ENCODE measurements at places on chromosomes 11 and 22.
A peak's percentile ranks its signal among the peaks of the same experiment; 100 is the strongest.

DNA sequence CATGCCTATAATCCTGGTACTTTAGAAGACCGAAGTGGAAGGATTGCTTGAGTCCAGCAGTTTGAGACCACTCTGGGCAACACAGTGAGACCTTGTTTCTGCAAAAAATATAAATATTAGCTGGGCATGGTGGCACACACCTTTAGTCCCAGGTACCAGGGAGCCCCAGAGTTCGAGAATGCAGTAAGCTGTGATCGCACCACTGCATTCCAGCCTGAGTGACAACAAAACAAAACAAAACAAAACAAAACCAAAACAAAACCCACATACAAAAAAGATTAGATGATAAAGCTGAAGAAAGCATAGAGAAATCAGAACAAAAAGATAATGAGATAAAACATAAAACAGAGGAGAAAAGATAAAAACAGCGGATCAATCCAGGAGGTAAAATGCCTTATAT lies 62.1 kb downstream of the TCF20 start:
- DNase-seq, result no peak

DNA sequence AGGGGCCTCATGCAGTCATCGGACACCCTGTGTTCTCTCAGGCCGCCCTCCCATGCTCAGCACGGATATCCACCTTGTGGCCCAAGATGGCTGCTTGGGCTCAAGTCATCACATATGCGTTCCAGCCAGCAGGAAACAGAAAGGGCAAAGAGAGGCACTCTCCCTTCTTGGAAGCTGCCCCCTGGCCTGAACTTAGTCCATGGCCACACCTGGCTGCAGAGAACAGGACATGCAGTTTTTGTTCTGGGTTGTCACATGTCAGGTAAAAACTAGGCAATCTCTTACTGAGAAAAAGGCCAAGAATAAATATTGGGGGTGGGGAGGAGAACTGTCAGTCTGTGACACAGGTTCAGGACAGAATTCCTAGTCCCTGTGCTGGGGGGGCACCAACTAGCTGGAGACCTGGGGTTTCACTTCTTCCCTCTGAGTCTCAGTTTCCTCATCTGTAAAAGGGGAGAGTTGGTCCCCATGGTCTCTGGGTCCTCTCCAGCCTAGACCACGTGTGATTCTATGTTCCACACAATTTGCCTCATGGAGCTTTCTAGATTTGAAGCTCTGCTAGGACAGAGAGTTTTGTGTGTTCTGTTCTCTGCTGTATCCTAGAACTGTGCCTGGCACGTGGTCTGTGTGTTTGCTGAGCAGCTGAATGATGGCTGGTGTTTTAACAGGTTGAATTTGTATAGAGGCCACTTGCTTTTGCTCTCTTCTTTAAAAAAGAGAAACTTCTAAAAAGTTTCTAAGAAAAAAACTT lies 107.2 kb upstream of the ANO1 start:
- DNase-seq, result no peak

DNA sequence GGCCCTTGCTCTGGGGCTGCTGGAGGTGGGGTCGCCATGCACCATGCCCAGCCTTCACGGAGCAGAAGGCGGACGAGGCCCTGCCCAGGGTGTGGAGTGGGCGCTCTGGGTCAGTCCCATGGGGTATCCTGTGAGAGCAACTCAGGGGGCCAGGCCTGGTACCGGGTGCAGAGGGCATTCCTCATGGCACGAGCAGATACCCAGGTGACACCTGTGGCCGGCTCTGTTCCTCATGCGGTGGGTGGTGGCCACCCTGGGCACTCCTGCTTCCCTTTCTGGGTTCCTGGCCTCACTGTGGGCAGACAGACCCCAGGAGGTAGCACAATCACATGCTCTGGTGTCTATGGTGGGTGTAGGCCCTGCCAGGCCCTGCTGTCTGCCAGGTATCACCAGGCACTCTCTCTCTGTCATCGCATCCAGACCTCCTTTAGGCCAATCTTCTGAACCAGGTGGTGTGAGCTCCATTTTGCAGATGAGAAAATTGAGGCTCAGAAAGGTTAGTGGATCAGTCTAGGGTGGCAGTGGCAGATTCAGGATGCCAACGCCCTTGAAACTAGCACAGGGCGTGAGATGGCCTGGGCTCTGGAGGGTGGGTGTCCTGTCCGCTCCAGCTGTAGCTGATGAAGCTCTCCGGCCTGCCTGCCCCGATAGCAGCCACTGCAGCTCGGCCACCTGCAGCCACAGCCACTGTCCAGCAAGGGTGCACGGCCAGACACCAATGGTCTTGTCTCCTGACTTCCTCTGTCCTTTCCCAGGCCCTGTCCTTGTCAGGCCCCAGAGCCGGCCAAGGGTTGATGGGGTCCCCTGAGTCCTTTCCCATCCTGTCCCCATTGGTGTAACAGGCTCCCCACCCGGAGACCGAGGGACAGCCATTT lies 15.1 kb downstream of the DGKZ start:
- DNase-seq, result no peak

DNA sequence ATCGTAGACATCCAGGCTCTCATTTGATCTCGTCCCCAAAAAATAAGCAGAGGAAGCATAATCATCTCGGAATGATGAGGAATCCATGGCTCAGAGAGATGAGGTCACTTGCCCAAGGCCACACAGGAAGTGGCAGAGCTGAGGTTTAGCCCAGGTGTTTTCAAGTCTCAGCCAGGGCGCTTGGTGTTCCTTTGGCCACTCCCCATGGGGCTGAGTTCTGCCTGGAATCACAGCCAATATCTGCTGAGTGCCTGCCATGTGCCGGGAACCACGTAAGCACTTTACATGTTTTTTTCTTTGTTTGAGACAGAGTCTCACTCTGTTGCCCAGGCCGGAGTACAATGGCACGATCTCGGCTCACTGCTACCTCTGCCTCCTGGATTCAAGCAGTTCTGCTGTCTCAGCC lies 29.5 kb upstream of the MYH9 start:
- DNase-seq, result peak; percentile 22

DNA sequence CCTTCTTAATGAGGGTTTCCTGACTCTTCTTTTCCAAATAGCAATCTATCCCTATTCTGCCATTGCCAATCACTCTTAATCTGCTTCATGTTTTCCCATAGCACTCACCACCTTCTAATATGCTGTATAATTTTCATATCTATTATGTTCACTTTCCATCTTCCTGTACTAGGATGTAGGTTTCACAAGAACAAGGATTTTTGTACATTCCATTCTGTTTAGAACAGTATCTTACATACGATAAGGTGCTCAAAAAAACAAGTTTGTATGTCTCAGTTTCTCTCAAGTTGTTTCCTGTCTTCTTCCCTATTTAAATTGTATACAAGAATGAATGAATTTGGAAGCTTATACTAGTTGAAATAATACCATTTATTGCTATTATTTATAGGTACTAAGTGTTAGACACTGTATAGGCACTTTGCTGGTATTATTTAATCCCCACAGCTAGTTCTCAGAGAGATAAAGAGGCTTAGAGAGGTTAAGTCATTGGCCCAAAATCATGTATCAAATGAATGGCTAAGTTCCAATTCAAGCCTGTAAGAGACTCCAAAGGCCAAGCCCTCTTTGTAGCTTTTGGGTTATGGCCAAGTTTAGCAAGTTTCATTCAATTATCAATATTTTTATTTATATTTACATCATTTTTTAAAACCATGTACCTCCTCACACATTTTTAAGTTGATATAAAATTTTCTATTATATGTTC lies 134.7 kb downstream of the PAX6 start:
- DNase-seq, result no peak

DNA sequence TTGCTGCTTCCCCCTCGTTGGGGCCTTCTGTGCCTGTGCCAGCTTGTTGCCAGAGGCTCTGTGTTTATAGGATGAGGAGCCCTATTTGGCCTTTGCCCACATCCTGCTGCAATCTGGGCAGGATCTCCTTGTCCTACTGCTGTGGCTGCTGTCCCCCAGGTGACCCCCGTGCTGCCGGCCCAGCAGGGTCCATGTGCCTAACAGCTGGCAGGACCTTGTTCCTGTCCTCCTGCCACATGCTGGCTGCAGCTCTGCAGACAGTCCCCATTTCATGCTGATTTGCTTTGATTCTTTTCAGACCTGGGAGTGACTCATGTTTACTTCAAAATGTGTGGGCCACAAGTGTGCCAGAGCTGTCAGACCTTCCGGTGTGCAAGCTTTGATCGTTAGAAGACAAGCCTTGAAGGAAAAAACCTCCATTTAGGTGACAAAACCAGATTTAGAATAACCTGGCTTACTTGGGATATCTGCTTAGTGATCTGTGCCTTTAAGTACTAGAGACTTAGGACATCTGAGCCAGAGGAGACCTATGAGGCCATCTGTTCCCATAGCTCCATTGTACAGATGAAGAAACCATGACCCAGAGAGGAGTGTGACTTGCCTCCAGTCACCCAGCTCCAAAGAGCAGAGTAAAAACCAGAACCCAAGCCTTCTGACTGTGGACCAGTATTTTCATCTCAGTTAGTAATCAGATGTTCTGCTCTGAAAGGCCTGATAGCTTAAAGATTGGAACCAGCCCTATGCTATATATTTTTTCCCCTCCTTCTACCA lies 11.1 kb downstream of the NAV2 start:
- peak; percentile 70 for DNase-seq

DNA sequence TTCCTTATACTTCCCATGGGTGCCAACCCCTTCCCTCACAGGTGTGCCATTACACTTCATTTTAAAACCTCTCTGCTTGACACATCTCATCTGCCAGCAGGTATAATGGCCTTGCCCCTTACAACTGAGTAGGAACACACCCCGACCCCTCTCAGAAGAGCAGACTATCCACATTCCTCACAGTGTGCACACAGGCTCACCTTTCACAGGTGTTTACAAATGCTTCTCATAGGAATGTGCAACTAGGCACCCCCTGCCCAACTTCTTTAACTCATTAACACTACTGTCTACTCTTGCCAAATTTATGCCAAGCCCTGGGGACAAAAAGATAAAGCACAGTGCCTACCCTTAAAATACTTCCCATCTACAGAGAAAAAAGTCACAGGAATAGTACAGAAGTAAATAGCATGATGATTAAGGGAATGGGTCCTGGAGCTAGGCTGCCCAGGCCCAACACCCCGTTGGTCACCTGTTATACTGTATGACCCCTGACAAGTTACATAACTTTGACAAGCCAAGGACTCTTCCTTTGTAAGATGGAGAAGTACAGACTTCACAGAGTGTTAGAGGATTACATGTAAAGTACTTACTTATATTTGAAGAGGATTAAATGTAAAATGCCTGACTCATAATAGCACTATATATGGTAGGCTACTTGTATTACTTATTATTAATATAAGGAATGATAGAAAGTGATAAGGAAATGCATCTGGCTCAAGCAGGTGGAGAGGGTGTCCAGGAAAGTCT lies 15.2 kb downstream of the TRIM3 start:
- DNase-seq, result no peak

DNA sequence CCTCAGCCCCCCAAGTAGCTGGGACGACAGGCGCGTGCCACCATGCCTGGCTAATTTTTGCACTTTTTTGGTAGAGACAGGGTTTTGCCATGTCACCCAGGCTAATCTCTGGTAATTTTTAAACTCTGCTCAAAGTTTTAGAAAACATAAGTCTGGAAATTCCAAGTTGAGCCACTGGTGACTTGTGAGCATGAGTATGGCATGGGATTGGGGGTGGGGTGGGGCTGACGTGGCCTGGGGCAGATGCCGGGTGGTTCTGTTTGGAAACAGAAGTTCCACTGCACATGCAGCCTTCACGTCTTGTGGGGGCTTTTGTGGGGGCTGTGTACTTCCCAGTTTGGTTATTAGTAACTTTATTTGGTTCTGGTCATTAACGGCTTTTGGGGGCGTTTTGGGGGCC lies 67.3 kb downstream of the PTPRJ start:
- no peak for DNase-seq

GRCh38 chr11:34633990-34634693 lies 13.2 kb downstream of the EHF start:
- DNase-seq, result peak; percentile 64

- DNase-seq, result no peak
Measured at GRCh38 chr22:46531581-46532175, 5.7 kb downstream of the CELSR1 start.

DNA sequence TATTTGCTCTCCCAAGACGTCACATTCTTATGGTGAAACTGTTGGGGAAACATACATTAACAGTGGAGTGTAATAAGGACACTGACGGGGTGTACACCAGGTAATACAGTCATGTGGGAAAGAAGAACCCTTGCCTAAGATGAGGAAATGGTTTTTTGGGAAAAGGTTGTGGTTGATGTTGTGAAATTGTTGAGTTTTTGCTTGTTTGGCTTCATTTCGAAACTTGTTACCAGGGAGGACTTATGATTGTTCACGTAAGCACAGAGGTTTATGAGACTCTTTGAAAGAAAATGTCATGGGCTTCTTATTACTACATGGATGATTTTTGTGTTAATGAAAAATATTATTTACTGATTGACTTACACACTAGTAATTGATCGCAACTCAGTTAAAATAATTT lies 16.8 kb downstream of the ANO3 start:
- DNase-seq, result no peak
